ENCODE measurements at places on chromosomes 11 and 22.

DNA sequence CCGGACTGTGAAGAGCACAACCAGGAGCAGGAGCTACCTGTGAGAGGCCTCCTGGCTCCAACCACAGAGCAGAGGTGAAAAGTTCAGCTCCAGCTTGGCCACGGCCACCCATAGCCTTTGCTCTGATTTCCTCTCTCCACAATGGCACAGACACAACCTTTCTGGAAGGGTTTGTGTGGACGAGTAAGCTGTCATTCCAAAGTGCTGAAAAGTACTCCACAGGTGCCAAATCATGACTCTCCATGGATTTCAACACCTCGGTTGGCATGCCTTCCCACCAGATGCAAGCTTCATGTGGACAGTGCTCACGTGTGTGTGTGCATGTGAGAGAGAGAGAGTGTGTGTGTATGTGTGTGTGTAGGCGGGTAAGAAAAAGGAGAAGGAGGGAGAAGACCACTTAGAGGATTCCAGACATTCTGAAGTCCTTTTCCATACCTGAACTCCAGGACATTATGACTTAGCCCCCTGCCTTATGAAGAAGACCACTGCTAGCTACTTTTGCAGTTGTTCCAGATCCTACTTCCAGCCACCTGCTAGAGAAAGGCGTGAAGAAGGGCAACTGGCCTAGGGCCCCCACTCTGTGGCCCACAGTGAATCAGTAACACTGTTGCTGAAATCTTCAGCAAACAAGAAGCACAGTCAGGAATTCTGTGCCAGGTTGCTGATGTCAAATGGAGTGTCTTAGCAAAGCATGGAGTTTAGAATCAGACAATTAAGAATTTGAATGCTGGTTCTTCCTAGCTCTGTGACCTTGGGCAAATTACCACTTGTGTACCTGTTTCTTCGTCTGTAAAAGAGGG is 13.9 kb upstream of the NAV2 start:
- no peak for DNase-seq

- no peak for DNase-seq
Measured at GRCh38 chr11:60868682-60869450, 1.5 kb downstream of the ZP1 start.

DNA sequence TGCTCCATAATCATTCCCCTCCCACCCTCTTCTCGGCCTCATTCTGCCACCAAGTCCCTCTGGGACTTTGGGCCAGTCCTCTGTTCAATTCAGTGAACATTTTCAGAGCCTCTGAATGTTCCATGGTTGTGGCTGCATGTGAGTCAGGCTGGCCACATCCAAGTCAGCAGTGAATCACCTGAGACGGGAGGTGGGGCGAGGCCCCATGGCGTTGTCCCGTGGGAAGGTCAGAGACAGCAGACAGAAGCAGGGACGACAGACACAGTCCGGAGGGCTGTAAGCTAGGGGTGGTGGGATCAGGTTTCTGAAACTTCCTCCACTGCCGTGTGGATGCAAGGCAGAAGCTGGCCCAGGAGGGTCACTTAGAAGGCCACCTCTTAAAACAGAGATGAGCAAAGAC is 324.8 kb downstream of the MN1 start:
- no peak for DNase-seq

- no peak for DNase-seq
Measured at GRCh38 chr11:77126156-77126775, 1.8 kb upstream of the MYO7A start.

GRCh38 chr22:38046070-38046748 is 11.0 kb upstream of the PICK1 start:
- DNase-seq: no peak

DNA sequence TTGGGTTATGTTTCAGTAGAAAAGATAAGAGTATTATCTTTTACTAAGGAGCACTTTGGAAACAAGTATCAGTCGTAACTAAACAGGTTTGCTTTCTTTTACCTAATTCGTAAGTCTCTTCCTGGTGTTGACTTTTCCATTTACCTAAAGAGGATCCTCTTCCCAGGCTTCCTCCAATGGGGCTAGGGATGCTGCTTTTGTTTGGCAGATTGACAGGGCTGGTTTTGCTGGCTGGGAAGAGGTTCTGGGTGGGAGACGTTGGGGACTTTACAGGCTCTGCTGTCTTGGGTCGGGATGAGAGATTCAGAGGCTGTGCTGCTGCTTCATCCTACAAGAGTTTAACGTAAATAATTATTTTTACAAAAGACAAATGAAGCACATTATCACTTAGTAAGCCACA is 306.7 kb downstream of the SOX6 start:
- no peak for DNase-seq

GRCh38 chr11:9787981-9788521 is 124.2 kb downstream of the SWAP70 start:
- no peak for DNase-seq

DNA sequence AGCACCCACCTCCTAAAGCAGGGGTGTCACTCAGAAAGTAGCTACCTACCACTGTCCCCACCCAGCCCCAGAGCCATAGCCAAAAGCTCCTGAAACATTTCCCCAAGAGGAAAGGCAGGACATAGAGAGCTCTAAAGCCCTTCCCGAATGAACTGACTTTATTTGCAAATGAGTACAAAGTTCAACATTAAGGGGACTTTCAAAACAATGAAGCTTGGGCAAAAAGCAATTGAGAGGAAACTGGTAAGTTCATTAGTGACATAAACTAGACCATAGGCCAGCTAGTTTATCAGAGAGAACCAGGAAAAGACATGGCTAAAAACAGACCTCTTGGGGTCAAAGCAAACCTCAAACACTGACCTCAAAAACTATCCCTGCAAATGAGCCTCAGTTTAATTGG is 72.7 kb downstream of the IGLL5 start:
- DNase-seq: no peak

- no peak for DNase-seq
Measured at GRCh38 chr22:45285263-45286058, 712 bp downstream of the UPK3A start.

GRCh38 chr11:117411736-117412135 is 84.1 kb downstream of the CEP164 start:
- no peak for DNase-seq

All from activated CD4-positive, alpha-beta T cell treated with anti-CD3 and anti-CD28 coated beads for 1 hour (primary cell).